Sigmoid colon (tissue), 7 donors: ENCODE measurements at places on chromosomes 12 and 14. TPM values are rescaled to one million over a fixed set of nuclear protein-coding genes. Genes with fewer than 3 reads are reported as not detected.
A peak's percentile ranks its signal among the peaks of the same experiment; 100 is the strongest.

Gene SUSD6
- 62.0 TPM for total RNA-seq

Gene OR6C70
- total RNA-seq, result not detected

Gene FGD4
- 17.3 TPM for total RNA-seq

Gene FANCM
- total RNA-seq, result 5.0 TPM

Gene DPY19L2
- total RNA-seq, result 13.5 TPM

Gene LRRK2
- total RNA-seq, result 18.7 TPM

Gene RIN3
- total RNA-seq, result 31.8 TPM

Gene GARIN6
- total RNA-seq, result not detected

Gene IL26
- not detected for total RNA-seq

Gene CISTR
- total RNA-seq, result not detected

DNA sequence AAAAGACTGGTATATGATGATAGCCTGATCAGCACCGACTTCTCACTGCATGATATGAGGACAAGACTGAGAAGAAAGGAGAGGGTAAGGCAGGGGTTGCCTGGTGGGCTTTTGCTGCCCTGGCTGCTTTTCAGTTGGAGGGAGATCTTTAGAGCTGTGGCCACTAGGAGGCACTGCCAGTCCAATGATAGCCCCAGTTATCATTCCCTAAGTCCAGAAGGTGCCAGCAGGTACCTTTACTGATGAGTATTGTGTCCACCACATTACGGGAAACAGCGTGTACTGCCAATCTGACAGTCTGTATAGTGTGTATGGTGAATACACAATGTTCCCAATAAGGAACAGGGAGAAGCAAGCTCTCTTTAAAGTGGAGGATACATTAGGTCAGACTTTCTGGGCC lies 55.8 kb upstream of the CCDC175 start:
- no peak for DNase-seq

- DNase-seq, result no peak
Measured at GRCh38 chr14:61492474-61492873, 171.1 kb downstream of the PRKCH start.

DNA sequence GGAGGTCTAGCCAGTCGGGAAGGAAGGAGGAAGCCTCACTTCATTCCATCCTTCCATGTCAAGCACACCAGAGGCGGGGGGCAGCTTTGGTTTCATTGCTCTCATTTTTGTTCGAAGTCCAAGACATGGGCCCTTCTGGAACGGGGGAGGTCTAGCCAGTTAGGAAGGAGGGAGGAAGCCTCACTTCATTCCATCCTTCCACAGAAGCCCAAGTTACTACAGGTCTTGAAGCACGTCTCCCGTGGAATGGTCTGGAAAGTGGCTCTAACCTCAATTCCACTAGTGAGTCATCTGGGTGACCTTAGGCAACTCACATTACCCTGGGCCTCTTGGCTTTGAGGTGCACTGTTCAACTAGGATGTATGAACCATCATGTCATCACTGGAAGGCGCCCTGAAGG lies 156.3 kb downstream of the NTF3 start:
- no peak for DNase-seq

- DNase-seq, result no peak
Measured at GRCh38 chr12:59036973-59037762, 116.9 kb upstream of the LRIG3 start.

GRCh38 chr12:131862600-131862993 lies 31.8 kb upstream of the ULK1 start:
- DNase-seq, result no peak

DNA sequence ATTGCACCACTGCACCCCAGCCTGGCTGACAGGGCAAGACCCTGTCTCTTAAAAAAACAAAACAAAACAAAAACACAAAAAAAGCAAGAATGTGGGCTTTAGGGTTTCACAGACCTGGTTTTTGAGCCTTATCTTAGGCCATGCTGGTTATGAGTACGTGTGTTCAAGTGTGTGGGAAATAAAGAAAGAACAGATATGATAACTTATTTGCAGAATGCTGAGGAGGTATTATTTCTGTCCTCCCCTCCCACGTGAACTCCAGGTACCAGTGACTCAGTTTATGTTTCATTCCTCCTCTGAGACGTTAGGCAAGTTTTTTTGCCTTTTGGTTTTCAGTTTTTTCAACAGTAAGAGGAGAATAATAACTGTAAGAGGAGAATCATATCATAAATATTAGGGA lies 49.3 kb downstream of the PCNX1 start:
- no peak for DNase-seq

- DNase-seq, result peak; percentile 74
Measured at GRCh38 chr12:109112720-109113465, 3.5 kb upstream of the ACACB start.

GRCh38 chr14:73049428-73049827 lies 8.9 kb upstream of the RBM25 start:
- DNase-seq, result no peak

- DNase-seq, result no peak
Measured at GRCh38 chr14:87049950-87050349, 943.0 kb downstream of the GALC start.

DNA sequence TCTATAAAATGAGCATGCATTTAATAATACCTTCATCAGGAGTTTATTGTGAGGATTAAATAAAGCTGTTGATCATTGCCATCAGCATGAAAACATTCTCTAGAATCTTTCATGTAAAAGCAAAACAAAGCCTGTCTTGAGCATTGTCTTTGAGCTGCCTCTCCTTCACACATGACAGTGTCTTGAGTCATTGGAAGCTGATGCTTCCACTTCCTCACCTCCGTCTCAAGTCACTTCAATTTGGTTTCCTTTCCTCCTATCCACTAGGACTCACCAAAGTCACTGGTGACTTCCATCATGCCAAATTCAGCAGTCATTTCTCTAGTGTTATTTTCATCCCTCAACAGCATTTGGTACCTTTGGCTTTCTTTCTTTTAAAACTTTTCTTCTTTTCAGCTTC lies 31.6 kb upstream of the MYBPC1 start:
- no peak for DNase-seq

- no peak for DNase-seq
Measured at GRCh38 chr12:54195737-54196347, 7.1 kb upstream of the SMUG1 start.

DNA sequence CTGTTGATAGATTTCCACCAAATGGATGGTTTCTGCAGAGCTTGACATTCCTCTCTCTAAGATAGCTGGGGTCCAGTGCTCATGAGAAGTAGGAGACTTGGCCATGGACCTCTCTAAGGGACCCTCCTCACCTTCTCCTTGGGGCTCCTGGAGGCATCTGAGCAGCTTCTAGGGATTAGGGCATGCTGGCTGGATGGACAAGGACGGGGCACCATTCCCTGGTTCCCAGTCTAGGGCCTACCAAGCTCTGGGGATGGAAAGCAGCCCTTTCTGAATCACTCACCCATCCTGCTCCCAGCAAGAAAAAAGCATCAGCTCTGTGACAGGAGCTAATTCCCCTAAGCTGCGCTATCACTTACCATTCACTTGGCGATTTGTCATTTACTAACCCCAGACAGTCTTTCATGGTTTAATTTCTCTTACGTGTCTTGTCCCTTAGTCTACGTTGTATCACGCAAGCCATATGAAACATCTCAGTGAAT lies 39.5 kb downstream of the VWF start:
- DNase-seq, result no peak

GRCh38 chr14:36905272-36905888 lies 243.7 kb downstream of the PAX9 start:
- DNase-seq, result no peak

GRCh38 chr14:36844443-36845195 lies 183.0 kb downstream of the PAX9 start:
- no peak for DNase-seq

GRCh38 chr14:73238941-73239340 lies 1.6 kb downstream of the PAPLN start:
- DNase-seq, result peak; percentile 60

DNA sequence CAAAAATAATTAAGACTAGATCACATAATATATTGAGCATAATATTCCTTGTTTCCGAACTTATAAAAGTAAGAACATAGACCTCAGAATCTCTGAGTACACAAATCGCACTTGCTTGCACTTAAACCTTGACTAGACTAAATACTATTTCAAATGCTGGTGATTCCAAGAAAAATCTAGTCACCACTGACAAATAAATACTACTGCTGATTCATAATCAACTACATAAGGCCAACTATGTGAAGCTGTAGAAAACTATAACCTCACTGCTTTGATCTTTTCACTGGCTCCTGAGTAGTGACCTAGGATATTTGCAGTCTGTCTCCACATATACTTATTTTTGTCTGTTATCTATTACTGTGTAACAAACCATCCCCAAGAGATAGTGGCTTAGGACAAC lies 245.4 kb downstream of the DIO2 start:
- no peak for DNase-seq

DNA sequence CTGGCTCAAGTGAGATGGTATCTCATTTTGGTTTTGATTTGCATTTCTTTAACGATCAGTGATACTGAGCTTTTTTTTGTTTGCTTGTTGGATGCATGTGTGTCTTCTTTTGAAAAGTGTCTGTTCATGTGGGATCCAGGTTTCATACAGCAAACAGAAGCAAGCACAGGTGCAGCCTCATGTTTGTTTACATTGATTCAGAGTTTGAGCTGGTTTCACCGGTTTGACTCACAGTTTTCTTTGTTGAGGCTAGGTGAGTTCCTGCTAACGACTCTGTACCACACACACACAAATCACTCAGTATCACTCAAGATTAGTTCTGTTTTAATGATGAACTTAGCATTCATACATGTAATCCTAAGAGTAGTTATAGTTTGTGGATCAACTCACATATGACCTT lies 3.7 kb downstream of the OR10G2 start:
- no peak for DNase-seq

DNA sequence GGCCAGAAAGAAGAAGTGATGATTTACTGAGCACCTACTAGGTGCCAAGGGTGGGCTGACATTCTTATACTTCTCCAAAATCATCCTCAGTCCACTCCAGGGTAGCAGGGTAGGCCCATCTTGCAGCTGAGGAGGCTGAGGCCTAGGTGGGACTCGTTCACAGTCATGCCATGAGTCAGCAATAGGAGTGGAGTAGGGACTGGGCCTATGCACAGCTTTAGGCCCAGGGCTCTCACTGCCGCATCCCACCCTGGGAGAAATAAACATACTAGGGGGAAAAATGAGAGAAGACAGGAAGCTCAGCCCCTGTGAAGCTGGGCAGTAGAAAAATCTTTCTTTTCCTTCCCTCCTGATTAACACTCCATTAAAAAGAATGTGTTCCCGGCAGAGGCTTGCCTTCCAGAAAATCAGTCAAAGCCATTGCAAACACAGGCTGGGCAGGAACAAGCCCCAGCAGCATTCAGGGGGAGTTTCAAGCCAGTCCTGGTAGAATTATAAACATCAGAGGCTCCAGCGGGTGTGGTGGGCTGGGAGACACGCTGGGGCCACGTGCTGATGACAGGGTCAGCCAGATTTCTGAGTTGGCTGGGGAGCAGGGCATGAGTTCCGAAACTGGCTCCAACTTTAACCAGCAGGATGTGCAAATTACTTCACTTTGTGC lies 1.8 kb downstream of the HSPB8 start:
- peak; percentile 90 for DNase-seq
